ENCODE measurements at places on chromosomes 2 and 18. TPM values are rescaled to one million over a fixed set of nuclear protein-coding genes. Genes with fewer than 3 reads are reported as not detected.
A peak's percentile ranks its signal among the peaks of the same experiment; 100 is the strongest.

DNA sequence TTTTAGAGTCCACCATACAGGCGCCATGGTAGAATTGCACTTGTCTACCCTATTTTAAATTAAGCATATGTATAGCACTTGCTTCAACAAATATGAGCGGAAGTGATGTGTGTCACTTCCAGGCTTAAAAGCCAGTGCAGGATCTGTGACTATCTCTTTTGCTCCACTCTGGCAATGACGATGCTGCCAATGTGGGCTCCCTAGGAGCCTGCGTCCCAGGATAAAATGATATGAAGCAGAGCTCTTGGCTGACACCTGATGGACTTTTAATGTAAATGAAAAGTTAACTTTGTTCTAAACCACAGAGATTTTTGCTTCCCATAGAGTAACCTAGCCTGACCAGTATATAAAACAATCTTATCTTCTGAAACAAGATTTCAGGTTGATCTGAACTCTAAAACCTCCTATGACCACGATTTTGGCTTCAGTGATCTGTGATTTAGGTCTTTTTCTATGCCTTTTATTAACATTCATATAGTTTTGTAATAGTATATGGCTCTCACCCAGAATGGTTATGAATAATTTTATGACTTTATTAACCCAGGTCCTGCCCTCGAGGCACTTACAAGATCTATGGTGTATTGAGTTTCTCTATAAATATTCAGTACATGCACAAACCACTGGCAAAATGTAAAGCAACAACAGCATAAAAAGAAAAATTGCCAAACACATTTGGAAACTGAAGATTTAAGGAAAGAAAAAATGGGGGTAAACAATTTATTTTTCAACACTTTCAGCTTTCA is 422.5 kb upstream of the PIK3C3 start:
- DNase-seq, result no peak

- peak; percentile 66 for DNase-seq
Measured at GRCh38 chr2:174442546-174443510, 44.0 kb downstream of the GPR155 start.

Gene FEZ2
- 62.6 TPM for total RNA-seq

Gene GPR45
- total RNA-seq, result not detected

DNA sequence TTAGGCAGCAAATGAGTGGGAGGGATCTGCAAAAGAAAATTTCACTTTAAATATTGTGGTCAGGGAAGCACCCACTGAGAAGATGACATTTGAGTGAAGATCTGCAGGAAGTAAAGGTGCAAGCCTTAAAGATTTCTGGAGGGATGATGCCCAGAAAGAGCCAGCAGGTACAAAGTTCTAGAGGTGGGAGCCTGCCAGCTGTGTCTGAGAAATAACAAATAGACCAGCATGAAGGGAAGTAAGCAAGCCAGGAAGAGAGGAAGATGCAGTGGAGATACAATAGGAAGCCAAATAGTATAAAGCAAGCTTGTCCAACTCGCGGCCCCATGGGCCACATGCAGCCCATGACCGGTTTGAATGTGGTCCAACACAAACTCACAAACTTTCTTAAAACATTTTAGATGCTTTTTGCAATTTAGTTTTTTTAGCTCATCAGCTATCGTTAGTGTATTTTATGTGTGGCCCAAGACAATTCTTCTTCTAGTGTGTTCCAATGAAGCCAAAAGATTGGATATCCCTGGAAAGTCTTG is 489.9 kb downstream of the DCC start:
- DNase-seq, result no peak

GRCh38 chr2:19811186-19811585 is 90.6 kb downstream of the TTC32 start:
- DNase-seq, result no peak

- no peak for DNase-seq
Measured at GRCh38 chr2:126736133-126736874, 80.3 kb downstream of the GYPC start.

DNA sequence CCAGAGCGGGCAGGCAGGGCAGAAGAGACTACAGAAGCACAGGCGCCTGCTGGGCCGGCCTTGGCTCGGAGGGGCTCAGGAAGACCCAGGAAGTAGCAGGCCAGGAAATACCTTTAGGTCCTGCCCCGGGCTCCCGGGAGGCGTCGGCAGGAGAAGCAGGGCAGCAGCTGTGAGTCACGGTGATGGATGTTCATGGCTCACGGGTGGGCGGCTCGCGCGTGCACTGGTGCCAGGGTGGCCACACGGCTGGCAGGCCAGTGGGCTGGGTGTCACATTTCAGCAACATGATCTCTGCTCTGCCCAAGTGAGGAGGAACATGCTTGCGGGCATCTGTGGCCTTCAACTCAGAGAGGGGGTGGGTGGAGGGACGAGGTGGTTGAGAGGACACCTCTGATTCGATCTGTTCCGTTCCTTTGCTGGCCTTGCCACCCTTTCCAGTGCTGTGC is 139.3 kb downstream of the KLHL29 start:
- DNase-seq, result peak; percentile 97

DNA sequence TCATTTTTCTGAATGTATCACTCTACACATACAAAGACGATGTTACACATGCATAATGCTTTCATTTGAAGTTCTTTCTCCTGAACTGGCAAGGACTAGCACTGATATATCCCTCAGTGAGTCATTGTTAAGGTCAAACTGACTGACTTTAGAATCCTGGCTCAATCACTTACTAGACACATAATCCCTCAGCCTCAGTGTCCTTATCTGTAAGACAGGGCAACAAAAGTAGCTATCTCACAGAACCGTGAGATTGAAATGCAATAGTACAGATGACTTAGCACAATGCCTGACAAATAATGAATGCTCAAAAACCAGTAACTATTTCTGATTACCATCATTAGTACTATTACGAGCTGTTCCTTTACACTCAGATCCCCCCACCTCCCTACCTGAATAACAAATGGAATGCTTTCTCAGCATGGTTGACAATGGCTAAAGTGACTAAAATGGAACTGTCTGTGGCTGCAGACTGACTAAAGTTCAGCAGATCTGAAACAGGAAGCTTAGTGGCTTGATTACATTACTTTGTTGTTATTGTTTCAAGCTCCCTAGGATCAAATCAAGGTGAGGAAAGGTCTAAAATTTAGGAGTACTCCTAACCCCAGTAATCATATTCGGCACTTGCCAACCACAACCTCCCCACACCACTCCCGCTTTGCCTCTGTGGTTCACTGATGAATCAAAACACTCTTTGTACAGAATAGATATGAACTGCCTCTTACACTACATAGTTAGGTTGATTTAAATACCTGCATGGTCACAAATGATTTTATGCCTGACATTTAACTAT is 35.8 kb upstream of the CACNB4 start:
- DNase-seq, result peak; percentile 88

- peak; percentile 22 for DNase-seq
Measured at GRCh38 chr2:3481011-3481400, 38.3 kb downstream of the ADI1 start.

GRCh38 chr2:184677171-184677570 is 78.8 kb downstream of the ZNF804A start:
- DNase-seq, result no peak

Gene SCN3A
- 0.59 TPM for total RNA-seq

- DNase-seq, result no peak
Measured at GRCh38 chr2:84639751-84640150, 123.5 kb downstream of the DNAH6 start.

Gene HOXD12
- total RNA-seq, result not detected

DNA sequence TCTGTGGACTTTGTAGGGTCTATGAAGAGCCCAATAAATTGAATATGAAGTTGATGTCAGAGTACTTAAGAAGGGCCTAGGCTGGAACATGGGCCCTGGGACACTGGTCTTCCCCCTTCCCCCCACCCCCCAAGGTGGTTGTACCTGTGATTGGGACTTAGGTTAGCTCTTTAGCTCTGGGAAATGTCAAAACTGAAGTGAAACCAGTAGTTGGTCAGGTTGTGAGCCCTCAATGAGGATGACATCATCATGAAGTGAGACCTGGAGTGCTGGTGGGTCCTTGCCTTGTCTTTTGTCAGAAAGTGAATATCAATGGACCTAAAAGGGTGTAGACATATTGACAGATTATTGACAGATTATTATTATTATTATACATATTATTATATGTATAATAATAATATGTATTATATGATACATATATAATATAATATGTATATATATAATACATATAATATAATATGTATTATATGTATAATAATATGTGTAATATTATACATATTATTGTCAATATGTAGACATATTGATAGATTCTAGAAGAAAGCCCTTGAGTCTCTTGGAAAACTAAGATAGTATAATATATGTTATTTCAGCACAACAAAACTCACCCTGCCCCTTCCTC is 5.4 kb downstream of the MARS2 start:
- DNase-seq, result no peak

Gene NCKAP5
- 1.8 TPM for total RNA-seq

Gene LHCGR
- not detected for total RNA-seq

DNA sequence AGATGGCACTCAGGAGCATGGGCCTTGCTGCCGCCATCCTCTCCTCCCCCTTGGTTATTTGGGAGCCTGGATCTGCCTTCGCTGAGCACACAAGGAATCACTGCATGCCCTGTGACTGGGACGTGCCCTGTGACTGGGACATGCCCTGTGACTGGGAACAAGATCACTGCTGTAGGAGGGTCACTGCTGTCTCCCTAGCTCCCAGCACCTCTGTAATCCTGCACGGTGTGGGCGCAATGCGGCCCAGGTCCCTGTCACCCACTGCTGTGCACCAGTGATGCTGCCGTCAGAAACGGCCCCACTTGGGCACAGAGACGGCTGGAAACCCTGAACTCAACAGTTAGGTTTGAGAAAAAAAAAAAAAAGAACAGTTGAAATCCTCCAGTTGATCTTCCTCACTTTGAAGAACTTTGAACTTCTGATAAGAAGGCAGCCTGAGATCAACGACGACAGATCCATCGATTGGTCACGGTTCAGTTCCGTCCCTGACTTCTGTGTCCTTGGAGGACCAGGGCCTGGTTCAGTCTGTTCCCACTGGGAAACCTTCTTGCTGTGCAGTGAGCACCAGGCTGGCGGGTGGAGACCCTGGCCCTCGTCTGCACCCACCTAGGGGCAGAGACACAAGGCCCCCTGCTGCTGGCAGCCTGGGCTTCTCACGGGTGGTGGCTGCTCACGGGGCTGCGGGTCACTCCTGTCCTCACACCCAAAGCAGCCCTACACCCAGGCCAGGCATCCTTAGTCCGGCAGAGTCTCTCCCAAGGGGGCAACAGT is 125.9 kb downstream of the PXDN start:
- DNase-seq, result peak; percentile 76

DNA sequence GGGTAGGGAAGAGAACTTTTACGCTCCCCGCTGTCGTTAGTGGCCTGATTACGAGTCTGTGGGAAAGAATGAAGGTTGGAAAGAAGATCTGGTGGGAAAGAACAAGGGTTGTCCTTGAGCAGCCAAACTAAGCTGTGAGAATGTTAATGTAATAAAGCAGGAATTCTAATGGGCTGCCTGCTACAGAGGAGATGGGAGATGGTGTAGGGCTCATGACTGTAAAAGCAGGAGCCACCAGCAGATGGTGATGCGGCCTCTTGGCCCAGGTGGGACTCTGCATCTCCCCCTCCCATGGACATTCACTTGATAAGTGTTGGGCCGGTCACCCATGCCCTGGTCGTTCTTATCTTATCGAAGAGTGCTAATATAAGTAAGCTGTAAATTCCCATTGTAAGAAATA is 150.0 kb downstream of the NEDD4L start:
- no peak for DNase-seq

- DNase-seq, result no peak
Measured at GRCh38 chr2:20596973-20597859, 53.7 kb downstream of the HS1BP3 start.
